Activated B cell treated with CpG ODN at 0.5 μM for 24 hours (primary cell): ENCODE measurements at places on chromosomes 6 and 20. TPM values are rescaled to one million over a fixed set of nuclear protein-coding genes. Genes with fewer than 3 reads are reported as not detected.
A peak's percentile ranks its signal among the peaks of the same experiment; 100 is the strongest.

DNA sequence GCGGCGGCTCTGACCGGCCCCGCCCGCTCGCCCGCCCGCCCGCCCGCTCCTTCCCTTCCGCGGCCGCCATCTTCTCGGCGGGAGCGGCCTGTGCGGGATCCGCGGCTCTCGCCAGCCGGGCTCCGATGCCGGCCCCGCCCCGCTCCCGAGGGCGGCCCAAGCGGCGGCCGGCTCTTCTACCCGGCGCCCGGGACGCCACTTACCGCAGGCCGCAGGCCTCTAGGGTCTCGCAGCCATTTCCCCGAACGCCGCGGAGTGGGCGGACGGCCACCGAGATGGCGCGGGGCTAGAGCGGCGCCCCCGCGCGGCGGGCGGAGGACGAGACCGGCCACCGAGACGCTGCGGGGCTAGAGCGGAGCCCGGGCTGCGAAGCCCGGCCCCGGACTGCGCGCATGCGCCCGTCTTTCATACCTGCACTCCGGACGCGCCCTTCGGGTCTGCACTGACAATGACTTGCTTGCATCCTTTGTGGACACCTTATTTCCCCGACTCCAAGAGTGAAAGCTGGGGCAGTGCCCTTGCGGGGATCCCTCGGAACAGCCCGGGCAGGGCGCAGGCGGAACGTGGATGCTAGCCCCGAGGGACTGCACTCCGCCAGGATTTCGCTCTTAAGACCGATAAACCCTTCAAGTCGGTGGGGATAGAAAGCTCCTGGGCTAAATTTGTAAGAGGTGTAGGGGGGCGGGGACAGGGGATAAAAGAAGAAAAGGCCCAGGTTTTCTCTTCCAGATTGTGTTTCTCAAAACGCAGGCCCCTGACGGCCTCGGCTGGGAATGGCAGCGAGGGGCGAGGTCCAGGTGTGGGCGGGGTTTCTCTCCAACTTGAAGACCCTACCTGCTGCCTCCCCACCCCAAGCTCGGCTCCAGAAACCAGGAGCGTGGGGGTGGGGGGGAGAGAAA lies at the start of gene DIDO1:
Gene DIDO1 (minus strand): TSS at position 277 of the 899 bp plus-strand sequence.
- peak within 1 kb of the TSS; percentile 97 for H3K4me3 ChIP-seq
- peaks cover 4% of the 10 kb centered on the region for H3K36me3 ChIP-seq
- H3K27ac ChIP-seq, result peak within 1 kb of the TSS; percentile 93
- peak; percentile 90 for DNase-seq

DNA sequence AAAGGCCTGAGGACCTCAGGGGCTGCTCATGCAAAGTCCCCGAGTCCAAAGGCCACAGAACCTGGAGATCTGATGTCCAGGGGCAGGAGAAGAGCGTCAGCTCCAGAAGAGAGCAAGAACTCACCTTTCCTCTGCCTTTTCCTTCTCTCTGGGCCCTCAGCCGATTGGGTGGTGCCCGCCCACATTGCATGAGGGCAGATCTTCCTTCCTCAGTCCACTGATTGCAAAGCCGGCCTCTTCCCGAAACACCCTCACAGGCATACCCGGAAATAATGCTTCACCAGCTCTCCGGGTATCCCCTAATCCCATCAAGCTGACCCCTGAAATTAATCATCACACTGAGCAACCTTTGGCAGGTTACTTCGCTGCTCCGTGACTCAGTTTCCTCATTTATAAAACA lies 33.4 kb downstream of the SPDEF start:
- H3K27me3 ChIP-seq, result no peaks in the 10 kb centered on the region
- DNase-seq, result no peak
- no peak overlapping the region for H3K4me3 ChIP-seq
- no peak overlapping the region for H3K27ac ChIP-seq
- peaks cover 11% of the 10 kb centered on the region for H3K4me1 ChIP-seq
- H3K36me3 ChIP-seq, result no peaks in the 10 kb centered on the region

DNA sequence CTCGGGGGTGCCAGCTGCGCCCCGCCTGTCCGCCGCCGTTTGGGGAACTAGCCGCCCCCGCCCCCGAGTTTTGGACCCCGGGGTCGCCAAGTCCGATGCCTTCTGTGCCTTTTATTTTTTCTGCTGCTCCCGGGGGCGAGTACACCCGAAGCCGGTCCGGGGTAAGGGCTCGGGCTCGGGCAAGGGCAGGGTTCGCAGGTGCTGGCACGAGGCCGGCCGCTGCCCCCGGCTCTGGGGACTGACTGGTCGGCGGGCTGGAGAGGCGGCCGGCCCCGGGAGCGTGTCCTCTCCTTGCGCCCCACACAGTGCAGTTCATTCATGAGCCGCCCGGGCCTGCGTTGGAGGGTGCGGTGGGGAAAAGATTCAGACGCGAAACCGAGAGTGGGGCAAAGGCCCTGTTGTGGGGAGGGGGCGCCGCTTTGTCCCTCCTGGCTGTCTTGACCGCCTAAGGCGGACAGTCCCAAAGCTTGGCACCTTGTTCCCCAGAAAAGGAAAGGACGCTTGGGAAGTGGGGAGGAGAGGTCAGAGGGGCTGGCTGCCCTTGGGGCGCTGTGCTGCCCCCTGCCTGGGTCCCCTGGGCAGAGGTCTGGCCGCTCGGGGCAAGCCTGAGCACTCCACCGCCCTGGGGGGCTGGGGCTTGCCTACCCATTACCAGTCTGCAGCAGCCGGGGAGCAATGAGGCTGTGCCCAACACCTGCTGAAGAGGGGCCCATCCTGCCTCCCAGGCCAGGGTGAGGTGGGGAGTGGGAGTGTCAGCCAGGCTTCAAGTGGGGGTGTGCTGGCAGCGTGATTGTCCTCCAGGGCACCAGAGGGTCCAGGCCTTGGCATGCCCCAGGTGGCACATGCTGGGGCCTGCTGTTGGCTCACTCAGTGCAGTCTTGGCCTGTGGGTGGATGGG lies 915 bp downstream of the TMEM63B start:
- peaks cover 44% of the 10 kb centered on the region for H3K4me1 ChIP-seq
- peak; percentile 34 for DNase-seq
- no peaks in the 10 kb centered on the region for H3K27me3 ChIP-seq
- H3K4me3 ChIP-seq, result peak overlapping the region; percentile 83
- no peak overlapping the region for H3K27ac ChIP-seq
- H3K36me3 ChIP-seq, result peaks cover 13% of the 10 kb centered on the region

GRCh38 chr20:23637282-23638221 lies at the start of gene CST3:
Gene CST3, minus strand, starts transcription at chr20:23637955. Its CDS starts 93 bp downstream, at chr20:23637862.
- no peak for DNase-seq
- H3K36me3 ChIP-seq, result no peaks in the 10 kb centered on the region
- H3K27me3 ChIP-seq, result peaks cover 22% of the 10 kb centered on the region
- no peak within 1 kb of the TSS for H3K4me3 ChIP-seq

- H3K4me3 ChIP-seq, result no peak overlapping the region
- peaks cover 12% of the 10 kb centered on the region for H3K27me3 ChIP-seq
- no peaks in the 10 kb centered on the region for H3K36me3 ChIP-seq
- no peak overlapping the region for H3K27ac ChIP-seq
These were observed 72.5 kb downstream of the B3GAT2 start for GRCh38 chr6:70884074-70884983.

DNA sequence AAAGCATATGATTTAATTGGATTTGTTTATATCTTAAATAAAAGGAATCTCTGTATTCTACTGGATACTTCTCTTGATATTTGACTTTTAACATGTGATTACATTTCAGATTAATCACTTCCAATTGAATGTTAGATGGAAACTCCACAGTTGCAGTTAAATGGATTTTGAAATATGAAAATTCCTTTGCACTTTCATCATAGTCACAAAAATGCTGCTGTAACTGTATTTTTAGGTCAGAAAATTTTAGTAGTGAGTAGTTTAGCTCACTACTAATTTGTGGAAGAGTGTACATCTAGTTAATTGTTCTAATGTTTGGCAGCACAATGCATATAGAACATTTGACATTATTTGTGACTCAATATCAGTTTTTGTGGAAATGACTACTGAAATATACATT lies 26.8 kb downstream of the PTCHD4 start:
- no peaks in the 10 kb centered on the region for H3K27me3 ChIP-seq
- H3K27ac ChIP-seq, result no peak overlapping the region
- DNase-seq, result no peak
- H3K36me3 ChIP-seq, result no peaks in the 10 kb centered on the region

DNA sequence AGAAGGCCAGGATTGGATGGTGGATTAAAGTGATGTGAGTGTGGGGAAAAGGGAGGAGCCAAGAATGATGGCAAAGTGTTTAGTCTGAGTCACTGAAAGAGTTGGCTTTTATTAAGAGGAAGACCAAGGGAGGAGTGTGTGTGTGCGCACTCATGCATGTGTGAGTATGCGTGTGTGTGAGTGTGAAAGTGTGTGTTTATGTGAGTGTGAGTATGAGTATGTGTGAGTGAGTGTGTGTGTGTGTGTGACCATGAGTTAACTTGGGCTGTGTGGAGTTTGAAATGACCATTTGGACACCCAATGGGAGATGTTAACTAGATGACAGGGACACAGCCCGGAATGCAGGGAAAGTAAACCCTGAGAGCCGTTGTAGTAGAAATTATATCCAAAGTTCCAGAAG lies 57.6 kb upstream of the EYA2 start:
- H3K27ac ChIP-seq, result no peak overlapping the region
- H3K27me3 ChIP-seq, result peaks cover 11% of the 10 kb centered on the region
- DNase-seq, result no peak
- no peaks in the 10 kb centered on the region for H3K4me1 ChIP-seq

DNA sequence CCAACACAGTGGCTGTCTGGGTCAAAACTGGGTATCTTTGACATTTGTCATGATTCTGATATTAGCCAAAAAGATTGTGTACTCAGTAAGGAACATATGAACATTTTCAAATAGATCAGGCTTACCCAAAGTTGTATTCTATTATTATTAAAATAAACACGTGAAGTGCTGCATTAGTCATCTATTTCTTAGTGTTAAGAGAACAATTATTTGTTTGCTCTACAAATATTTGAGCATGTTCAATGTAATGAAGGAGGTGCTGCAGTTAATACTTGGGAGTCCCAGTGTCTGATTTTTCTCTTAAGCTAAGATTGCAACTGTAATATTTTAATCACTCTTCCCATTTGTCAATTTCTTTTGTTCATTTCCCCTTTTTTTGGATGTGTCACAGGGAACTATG lies 28.2 kb downstream of the CNR1 start:
- no peak for DNase-seq
- H3K4me1 ChIP-seq, result peaks cover 69% of the 10 kb centered on the region
- no peaks in the 10 kb centered on the region for H3K36me3 ChIP-seq
- H3K27ac ChIP-seq, result peak overlapping the region; percentile 24
- no peak overlapping the region for H3K4me3 ChIP-seq

GRCh38 chr6:144990784-144991183 lies 705.6 kb downstream of the UTRN start:
- H3K4me1 ChIP-seq, result no peaks in the 10 kb centered on the region
- DNase-seq, result no peak
- H3K4me3 ChIP-seq, result no peak overlapping the region

RAB44 gene
- total RNA-seq, result 0.20 TPM in 1 of 2 replicates, not detected in the other

NDRG3 gene
- 20.8 and 21.4 TPM in 2 replicates for total RNA-seq

TGM2 gene
- 20.8 and 22.9 TPM in 2 replicates for total RNA-seq

C6orf15 gene
- total RNA-seq, result not detected in 2 replicates
